ENCODE measurements at places on chromosomes 13 and 19.
A peak's percentile ranks its signal among the peaks of the same experiment; 100 is the strongest.

- no peak for DNase-seq
Measured at GRCh38 chr13:108795841-108796240, 166.4 kb downstream of the MYO16 start.

GRCh38 chr19:28301961-28302360, 911.0 kb downstream of the UQCRFS1 start:
- no peak for DNase-seq

- no peak for DNase-seq
Measured at GRCh38 chr19:32662186-32662585, 12.8 kb downstream of the ANKRD27 start.

DNA sequence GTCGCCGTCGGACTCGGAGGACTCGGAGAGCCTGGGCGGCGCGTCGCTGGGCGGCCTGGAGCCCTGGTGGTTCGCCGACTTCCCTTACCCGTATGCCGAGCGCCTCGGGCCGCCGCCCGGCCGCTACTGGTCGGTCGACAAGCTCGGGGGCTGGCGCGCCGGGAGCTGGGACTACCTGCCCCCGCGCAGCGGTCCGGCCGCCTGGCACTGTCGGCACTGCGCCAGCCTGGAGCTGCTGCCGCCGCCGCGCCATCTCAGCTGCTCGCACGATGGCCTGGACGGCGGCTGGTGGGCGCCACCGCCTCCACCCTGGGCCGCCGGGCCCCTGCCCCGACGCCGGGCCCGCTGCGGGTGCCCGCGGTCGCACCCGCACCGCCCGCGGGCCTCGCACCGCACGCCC, 2.5 kb upstream of the GRWD1 start:
- DNase-seq = no peak

DNA sequence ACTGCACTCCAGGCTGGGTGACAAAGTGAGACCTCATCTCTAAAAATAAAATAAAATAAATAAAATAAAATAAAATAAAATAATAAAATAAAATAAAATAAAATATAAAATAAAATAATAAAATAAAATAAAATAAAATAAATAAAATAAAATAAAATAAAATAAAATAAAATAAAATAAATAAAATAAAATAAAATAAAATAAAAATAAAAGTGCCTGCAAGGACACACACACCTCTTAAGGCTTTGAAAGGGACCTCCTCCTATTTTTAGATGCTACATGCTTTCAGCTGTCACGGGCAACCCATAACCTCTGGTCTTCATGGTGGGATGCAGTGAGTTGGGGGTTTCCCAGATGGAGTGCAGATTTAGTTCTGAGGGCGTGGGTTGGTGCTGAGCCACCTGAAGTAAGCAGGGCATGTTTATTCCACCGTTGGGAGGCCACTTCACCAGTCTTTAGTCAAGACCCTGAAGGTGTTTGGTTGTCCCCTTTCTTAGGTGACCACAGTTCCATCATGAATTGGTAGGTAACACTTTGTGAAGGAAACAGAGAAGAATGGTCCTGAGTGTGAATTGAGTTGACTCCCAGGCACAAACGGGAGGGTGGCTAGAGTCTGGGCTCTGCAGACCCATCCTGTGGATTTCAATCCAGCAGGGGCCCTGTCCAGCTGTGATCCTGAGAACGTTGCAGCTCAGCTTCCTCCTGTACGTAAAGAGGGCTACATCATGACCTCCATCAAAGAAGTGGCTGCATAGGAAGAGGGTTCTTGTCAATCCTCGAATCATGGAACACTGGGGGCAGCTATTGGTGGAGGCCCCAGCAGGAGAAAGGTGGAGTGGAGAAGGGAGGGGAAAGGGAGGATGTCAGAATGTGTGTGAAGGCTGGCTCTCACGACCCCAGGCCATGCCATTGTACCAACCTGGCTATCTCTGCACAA, 234.2 kb downstream of the ZNF536 start:
- no peak for DNase-seq

DNA sequence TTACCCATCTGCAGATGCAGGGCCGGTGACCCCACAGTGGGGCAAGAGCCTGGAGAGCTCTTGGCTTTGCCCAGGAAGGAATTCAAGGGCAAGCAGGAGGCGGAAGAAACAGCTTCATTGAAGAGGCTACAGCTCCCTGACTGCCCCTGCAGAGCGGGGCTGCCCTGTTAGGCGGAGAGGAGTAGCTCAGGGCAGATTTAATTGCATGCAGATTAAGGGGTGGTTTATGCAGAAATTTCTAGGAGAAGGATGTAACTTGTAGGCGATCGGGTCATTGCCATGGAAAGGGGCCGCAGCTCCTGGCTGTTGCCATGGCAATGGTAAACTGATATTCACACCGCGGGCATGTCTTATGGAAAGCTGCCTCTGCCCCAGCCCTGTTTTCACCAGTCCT, 94.1 kb downstream of the ATP11A start:
- DNase-seq = no peak

DNA sequence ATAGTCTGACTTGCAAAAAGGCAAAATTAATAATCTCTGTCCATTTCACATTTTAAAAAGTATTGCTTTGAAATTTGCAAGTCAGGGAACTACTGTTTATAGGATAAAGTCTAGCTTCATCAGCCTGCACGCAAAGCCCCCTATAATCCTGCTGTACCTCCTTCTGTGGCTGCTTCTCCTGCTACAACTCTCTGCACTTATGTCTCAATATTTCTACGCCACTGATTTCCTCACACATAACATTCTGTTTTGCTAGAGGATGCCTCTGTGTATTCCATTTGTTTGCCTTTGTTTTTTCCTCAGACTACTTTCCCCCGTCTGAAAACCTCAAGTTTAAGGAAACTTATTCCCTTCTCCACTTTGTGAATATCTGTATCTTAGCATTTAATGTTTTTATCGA, 389.9 kb downstream of the RFC3 start:
- DNase-seq = no peak

GRCh38 chr19:19490214-19490968, 25.0 kb downstream of the TSSK6 start:
- no peak for DNase-seq

GRCh38 chr19:1896508-1896907, 8.7 kb upstream of the ADAT3 start:
- no peak for DNase-seq

DNA sequence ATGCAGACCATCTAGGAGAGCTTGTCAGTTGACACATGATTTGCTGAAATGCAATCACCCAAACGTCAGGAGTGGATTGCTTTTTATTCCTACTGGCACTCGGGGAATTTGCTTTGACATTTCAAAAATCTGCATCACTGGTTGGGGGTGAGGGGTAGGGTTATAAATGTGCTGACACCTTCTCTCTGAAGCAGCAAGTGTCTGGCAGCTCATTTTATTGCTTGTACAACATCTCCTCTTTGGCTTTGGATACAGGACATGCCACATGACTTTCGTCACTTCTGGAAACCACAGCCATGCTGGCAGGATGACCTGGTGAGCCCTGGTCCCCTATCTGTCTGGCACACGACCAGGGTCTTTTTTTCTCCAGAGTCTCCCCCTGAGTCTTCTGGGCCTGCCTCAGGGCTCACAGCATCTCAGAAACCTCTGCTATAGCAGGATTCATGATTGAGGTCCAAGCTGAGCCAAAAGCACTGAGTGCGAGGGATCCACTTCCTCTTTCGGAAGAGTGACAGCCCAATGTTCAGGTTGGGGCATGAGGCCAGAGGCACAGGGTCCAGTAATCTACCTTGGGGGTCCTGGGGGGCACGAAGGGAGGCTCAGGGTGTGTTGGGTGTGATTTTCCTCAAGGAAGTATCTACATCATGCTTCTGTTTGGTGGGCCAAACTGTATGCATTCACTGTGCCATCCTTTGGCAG, 60.1 kb downstream of the HSPH1 start:
- no peak for DNase-seq

DNA sequence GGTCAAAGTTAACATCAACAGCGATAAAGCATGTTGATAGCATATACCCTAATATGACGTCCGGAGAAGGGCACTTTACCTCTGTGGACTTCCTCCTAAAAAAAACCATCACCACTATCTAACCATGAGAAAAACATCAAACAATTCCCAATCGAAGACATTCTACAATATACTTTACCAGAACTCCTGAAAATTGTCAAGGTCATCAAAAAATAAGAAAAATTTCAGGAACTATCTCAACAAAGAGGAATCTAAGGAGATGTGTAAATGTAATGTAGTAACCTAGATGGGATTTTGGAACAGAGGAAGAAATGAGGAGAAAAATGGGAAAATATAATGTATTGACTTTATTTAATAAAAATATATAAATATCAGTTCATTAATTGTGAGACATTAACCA, 1026.8 kb upstream of the MIR17HG start:
- no peak for DNase-seq

GRCh38 chr13:112143753-112144615, 77.0 kb downstream of the SOX1 start:
- DNase-seq = no peak

GRCh38 chr13:109704771-109705635, 81.4 kb downstream of the IRS2 start:
- DNase-seq = no peak

DNA sequence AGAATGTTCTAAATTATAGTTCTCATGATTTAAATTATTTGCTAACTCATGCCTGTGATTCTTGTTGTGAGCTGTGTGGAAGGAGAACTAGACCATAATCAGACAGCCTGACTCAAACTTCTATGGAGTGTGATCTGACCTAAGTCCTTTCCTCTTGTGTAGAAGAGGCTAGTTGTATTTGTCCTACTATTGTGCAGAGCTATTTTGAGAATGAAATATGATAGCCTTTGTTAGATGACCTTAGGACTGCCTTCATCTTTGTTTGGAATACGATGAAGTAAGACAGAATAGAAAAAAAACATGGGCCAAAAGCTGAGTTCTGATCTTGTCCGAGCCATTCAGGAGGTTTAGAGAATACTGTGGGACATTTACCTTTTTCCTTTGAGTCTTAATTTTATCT, 119.4 kb downstream of the STOML3 start:
- DNase-seq = no peak

DNA sequence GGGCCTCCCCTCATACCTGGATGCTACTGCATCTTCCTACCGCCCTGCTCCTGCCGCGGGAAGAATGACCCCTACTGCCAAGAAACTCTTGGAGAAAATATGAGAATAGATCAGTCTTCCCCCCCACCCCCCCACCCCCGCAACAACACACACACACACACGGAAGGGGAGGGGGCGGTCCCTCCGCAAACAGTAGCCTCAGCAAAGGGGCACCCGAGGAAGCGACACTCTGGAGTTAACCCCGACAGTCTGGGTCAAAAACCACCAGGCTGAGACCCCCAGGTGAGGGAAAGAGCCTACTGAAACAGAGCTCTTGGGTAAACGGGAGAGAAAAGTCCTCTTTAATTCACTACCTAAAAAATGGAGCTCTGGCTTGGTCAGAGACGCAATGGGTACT, 1.2 kb downstream of the MED26 start:
- DNase-seq = no peak

GRCh38 chr19:57190301-57190700, 999 bp upstream of the ZNF264 start:
- DNase-seq = no peak

- DNase-seq = no peak
Measured at GRCh38 chr13:106213028-106213757, 322.3 kb downstream of the EFNB2 start.

DNA sequence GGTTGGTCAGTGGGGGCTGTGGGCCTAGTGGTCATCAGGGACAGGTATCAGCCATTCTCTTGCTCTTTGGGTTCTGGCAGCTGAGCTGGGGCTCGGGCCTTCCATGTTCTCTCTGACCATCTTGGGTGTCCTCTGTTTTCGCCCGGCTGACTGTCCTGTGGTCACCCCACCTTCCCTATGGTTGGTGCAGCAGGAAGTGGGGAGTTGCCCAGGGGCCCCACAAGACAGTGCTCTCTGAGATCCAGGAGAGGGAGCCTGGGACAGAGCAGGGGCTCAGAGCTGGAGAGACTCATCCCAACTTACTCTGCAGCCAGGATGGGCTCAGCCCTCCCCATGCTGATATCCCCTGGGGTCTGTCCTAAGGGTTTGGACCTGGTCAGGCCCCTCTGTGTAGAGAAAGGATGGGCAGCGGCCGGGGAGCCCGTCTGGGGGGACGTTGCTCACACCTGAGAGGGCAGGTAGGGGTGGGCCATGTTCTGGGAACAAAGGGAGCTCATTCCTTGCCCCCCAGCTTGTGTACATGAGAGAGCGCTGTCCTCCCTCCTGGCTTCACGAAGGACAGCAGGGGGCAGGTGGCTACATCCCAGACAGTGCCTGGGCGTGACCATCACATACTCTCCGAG, 937 bp upstream of the CEACAM8 start:
- DNase-seq = no peak

GRCh38 chr13:103236213-103236612, 170.0 kb upstream of the SLC10A2 start:
- no peak for DNase-seq

GRCh38 chr13:58843567-58843966, 1212.0 kb downstream of the PCDH17 start:
- DNase-seq = no peak

- no peak for DNase-seq
Measured at GRCh38 chr19:34128558-34129250, 43.6 kb upstream of the LSM14A start.

DNA sequence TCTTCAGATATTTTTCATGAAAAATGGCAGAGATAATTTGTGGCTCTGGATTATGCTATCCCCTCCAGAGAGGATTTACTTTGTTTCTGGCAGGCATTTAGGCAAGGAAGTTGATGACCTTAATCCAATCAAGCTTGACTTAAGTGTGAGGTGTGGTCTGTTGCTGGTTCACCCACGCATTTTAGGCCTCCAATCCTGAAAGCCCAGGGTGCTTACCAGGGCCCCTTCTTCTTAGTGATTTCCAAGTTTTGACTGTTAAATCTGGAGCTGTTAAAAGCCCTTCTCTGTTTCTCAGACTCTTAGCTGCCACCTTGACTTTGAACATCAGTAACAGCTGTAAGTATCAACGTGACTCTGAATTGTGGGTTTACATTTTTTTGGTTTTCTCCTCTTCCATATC, 161.8 kb downstream of the DNAJC15 start:
- no peak for DNase-seq

DNA sequence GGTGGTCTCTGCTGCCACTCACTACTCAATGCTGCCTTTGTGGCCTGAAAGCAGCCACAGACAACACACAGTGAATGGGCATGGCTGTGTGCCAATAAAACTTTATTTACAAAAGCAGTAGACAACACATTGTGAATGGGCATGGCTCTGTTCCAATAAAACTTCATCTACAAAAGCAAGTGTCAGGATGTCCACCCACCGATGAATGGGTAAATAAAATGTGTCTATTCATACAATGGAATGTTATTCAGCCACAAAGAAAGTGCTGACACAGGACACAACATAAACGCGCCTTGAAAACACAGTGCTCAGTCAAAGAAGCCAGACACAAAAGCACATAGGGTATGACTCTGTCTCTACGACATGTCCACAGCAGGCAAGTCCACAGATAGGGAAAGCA, 20.1 kb downstream of the ZSCAN5A start:
- peak; percentile 13 for DNase-seq

GRCh38 chr13:33132644-33133440, 116.6 kb downstream of the KL start:
- DNase-seq = no peak

DNA sequence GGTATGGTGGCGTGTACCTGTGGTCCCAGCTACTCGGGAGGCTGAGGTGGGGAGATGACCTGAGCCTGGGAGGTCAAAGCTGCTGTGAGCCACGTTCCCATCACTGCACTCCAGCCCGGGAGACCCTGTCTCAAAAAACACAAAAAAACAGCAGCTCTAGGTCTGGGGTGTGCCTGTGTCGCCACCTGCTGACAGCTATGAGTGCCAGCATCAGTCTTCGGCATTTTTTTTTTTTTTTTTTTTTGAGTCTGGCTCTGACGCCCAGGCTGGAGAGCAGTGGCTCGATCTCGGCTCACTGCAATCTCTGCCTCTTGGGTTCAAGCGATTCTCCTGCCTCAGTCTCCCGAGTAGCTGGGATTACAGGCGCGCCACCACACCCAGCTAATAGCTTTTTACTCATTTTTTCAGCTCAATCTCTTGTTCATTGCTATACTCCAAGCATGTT, 10.1 kb downstream of the AP2S1 start:
- peak; percentile 24 for DNase-seq

Data from NCI-H1092 (cell line).